Left hindlimb (tissue), 1 donor: ENCODE measurements at places on chromosomes 2 and 18.

DNA sequence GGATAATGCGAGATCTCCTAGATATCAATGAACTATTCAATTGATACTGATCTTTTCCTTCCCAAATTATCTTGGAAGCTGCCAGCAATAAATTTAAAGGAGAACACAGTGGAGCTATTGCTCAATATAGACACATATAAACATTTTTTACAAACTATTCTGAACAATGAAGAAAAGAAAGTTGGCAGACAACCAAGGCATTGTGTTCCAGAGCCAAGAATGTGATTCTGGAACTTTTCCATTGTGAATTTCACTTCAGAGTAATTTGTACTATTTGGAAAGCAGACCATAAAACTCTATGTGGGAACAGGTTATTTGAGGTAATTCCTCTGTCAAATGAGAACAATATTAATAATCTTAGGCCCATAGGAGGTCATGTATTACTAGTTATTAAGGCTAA, 588.2 kb downstream of the IRS1 start:
- DNase-seq: no peak

- DNase-seq: no peak
Observed at GRCh38 chr2:200702646-200703118, 109.0 kb upstream of the BZW1 start.

DNA sequence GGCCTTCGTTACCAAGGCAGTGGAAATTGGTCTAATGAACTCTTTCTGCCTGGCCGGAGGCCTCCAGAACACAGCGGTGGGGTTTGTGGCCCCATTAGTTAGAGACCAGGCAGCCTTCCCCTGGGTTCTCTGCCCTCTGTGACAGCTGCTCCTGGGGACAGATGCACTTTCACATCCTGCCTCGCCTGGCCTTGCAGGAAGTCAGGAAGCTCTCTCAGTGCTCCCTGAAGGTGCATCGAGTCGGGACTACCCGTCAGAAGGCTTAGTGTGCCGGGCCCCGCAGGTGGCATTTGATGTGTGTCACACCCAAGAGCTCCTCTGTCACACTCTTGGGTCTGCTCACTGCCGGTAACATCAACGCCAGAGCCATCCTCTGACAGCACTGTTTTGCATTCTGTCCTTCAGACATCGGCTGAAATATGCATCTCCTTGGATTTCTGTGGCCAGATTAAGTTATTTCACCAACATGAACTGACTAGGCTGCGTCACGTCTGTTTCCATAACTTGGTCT, 158.3 kb downstream of the LDLRAD4 start:
- DNase-seq: no peak

DNA sequence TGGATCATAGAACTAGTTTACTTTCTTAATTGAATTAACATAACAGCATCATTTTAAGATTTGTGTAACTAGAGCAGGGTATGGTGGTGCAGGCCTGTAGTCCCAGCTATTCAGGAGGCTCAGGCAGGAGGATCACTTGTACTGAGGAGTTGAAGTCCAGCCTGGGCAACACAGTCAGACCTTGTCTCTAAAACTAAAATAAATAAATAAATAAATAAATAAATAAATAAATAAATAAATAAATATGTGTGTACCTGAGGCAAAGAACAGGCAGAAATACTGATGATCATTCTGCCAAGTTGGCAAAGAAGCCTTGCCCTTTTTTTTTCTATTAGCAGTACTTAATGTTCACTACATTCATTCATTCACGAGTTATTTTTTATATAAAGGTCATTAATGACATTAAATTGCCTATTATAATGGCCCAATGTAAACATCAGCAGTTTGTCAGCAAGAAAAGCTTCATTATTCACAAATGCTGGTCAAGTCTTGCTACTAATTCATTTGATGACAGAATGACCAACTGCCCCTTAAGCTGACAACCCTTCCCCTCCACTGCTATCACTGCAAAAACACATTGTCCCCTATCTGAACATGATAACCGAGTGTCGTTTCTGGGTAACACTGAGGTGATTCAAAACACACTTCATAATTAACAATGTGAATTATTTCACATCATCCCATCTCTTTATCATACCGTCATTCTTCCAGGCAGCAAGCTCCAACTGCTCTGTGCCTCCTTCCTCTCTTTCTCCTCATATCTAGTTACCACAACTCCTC, 39.0 kb downstream of the ARL5A start:
- DNase-seq: no peak

DNA sequence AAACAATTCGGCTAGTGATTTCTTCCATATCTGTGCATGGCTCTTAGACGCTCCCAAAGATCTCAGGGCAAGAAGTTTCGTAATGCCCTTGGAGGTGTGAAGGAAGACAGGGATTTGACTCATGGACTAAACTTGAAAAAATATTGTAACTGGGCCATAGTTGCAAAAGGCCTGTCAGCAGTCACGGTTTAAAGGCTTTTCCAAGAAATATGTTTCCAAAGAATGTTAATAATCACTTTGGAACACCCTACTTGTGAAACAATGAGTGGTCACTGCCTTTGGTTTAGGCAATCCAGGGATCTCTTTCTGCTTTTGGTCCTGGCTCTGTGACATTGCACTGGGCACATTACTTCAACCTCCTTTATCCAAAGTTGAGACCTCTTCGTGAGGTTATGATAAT, 102.5 kb upstream of the RASGRP3 start:
- no peak for DNase-seq

GRCh38 chr18:2587788-2588187, 16.4 kb downstream of the NDC80 start:
- DNase-seq: no peak

- DNase-seq: no peak
Observed at GRCh38 chr2:7510353-7510752, 593.1 kb downstream of the RNF144A start.

- DNase-seq: no peak
Observed at GRCh38 chr2:68420254-68420910, 46.7 kb downstream of the FBXO48 start.

GRCh38 chr18:25469489-25469888, 117.5 kb upstream of the ZNF521 start:
- DNase-seq: no peak

DNA sequence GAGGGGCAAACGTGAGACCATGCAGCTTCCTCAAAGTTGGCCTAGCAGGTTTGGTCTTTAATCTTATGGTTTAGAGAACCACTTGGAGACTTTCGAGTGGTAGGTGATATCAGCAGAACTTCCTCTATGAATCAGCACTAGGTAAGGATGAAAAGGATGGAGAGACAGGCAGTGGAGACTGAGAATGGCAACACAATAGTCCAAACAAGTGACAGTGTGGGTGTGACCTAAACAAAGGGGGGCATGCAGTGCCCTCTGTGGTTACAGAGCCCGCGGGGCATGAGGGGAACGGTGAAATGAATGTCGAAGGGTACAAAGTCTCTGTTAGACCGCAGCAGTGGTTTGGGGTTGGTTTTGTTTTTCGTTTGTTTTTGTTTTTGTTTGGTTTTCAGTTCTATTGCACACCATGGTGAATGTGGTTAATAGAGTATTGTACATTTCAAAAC, 143.9 kb downstream of the L3MBTL4 start:
- no peak for DNase-seq

DNA sequence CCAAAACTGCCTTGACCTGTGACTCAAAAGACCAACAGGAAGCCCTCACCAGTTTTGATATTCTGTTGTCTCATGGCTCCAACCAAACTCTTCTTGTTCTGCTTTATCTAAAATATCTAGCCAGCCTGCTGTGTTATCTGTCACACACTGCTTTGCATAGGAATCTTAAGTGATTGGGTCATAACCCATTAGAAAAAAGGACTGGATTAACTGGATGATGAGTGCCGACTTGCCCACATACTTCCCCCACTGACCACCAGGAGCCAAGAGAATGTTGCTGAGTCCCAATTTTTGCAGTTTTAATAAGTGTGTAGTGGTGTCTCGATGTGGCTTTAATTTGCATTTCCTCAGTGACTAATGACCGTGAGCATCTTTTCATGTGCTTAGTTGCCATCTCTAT, 6.5 kb downstream of the MOGAT1 start:
- no peak for DNase-seq

- DNase-seq: no peak
Observed at GRCh38 chr2:34316788-34317187, 717.7 kb upstream of the FAM98A start.

DNA sequence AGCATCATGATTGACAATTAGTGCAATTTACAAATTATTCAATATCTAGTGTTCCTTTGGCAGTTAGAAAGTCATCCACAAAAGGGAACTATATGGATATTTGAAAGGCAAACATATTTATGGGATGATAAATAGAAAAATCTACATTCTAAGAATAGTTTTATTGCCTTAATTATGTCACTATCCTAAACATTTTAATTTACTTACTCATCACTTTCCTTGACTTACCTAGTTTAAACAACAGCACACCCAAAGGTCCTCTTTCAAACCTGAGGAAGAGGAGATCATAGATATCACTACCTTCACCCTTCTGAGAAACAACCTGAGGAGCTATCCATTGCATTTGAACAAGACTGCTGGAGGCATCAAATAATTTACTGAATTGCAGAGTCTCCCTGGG, 184.5 kb downstream of the WDPCP start:
- no peak for DNase-seq

GRCh38 chr2:32798829-32799228, 147.9 kb upstream of the LTBP1 start:
- no peak for DNase-seq

- no peak for DNase-seq
Observed at GRCh38 chr2:156343940-156344301, 11.4 kb upstream of the NR4A2 start.

DNA sequence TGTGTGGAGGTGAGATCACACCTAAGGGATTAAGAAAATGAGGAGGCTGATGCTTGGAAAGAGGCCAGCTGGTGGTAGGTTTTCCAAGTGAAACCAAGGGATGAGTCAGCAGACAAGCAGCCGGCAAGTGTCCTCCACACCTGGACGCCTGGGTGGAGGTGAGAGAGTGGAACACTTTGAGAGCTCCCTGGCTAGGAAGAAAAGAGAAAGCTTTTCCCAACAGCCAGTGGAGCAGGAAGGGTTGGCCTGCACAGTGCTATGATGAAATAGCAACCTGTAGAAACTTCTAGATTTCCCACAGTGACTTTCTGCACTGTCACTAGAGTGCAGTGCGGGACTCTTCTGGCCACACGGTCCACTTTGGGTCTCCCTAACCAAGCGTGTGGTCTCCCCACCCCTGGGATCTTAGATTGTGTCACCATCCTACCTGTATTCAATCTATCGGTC, 19.6 kb upstream of the IL37 start:
- DNase-seq: no peak

GRCh38 chr2:172089633-172090032, 4.3 kb downstream of the DLX1 start:
- DNase-seq: no peak

DNA sequence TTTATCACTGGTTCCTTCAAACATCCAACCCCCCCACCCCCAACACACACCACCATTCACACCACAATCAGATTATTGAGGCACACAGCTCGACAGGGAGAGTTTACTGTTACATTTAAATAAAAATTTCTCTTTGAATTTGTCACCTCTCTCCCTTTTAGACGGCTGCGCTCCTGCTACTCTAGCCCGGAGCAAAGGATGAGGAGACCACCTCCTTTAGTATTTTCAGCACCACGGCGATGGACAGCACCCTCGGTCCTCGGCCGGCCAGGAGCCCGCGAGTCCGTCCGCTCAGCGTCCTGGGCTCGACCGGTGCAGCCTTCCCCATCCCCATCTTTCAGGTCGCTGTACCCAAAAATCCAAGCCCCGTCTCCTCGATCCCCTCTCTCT, 892 bp downstream of the CELF4 start:
- DNase-seq: peak; percentile 85

DNA sequence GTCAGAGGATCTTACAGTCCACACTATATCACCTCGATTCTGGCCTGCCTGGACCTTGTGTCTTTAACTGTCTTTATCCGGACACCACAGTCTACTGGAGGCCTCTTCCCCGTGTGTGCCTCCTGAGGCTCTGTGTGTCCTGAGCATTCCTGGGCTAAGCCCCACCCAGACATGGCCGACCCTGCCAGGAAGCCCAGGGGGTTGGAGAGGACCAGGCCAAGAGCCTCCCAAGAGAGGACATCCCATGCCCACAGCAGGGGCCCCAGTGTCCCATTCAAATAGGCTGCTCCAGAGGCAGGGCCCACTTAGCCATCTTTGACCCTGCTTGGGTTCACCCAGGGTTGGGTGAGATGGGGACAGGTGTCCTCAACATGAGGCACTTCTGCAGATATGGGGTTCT, 84.7 kb upstream of the OTOS start:
- DNase-seq: peak; percentile 8

GRCh38 chr18:45109271-45109670, 428.6 kb downstream of the SETBP1 start:
- no peak for DNase-seq

DNA sequence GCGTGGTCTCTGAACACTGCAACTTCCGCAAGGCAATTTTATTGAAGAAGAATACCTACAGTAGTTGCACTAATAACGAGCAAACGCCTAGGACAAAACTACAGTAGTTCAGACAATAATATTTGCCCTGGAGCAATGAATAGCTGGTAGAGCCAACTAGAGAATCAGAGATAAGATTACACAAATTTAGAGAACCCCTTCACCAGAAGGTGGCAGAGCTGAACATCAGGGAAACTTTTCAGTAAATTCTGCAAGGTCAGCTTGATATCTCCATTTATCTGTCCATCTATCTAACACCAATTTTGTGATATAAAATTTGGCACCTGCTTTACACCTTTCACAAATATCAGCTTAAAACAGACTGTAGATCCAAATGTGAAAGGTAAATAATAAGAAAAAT, 43.8 kb downstream of the CDH19 start:
- DNase-seq: no peak

DNA sequence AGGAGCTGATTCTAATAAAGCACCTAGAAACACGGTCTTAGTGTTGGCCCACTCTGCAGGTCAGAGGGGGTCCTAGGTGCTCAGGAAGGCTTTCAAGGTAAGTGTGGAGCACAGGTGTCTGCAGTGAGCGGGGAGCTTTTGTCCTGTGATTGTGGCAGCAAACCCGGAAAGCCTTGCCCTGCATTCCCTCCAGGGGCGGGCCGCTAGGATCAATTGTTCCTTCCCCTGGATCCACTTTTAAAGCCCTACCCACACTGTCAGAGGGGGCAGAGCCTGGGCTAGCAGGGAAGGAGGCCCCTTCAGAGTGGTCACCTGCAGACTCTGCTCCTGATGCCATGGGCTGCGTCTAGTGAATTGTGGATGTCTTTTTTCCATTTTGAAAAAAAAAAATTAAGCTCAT, 176.0 kb downstream of the CTIF start:
- no peak for DNase-seq

- no peak for DNase-seq
Observed at GRCh38 chr2:104118889-104119288, 735.0 kb upstream of the POU3F3 start.

- DNase-seq: no peak
Observed at GRCh38 chr18:74617486-74617885, 19.8 kb downstream of the ZNF407 start.

DNA sequence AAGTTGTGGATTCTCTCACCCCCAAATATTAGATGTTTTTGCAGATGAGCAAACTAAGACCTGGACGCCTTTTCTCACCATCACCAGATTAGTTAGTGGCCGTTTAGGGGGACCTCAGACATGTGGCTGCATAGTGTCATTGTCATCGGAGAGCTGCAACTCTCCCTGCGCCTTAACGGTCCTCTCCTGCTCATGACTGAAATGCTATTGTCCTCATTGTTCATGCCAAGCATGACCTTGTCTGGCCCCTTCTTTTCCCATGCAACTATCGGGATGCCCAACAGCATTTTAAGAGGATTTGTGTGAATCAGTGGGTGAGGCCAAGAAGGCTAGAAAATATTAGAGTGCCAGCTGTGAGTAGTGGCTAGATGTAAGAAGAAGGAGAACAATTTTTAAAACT, 174.2 kb downstream of the SOCS6 start:
- DNase-seq: no peak
